ENCODE measurements at places on chromosomes 1 and 21. TPM values are rescaled to one million over a fixed set of nuclear protein-coding genes. Genes with fewer than 3 reads are reported as not detected.

DNA sequence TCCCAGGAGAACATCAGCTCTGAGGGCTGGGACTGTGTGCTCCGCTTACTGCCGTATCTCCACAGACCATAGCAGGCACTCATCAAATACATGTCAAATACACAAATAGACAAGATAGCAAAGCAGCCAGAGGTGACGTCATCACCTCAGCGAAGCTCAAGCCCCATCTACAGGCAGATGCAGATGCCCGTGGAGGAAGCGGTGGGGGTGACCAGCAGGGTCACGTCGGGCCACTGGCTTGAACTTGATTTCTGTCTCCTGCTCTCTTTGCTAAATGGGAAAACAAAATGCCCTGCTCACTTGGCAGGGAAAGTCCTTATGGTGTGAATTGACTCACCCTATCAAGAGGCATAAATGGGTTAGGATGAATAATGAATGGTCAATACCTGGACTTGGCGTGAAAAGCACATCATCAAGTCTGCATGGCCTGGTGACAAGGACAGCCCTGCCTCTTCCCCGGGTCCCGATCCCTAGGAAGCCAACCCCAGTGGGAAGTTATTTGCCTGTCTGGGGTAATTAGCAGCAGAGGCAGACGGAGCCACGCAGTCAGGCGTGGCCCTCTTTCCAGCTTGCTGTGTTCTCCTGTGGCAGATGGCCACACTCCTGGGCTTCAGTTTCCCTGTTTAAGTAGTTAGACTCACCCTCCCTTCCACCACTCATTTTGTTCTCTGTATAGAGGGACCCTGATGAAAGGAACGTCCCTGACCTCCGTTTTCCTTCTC lies 536.0 kb downstream of the NPHP4 start:
- H3K27ac ChIP-seq, result no peak overlapping the region
- peaks cover 2% of the 10 kb centered on the region for H3K27me3 ChIP-seq
- H3K4me1 ChIP-seq, result no peaks in the 10 kb centered on the region
- no peak overlapping the region for H3K4me3 ChIP-seq
- no peaks in the 10 kb centered on the region for H3K36me3 ChIP-seq
- no peak for DNase-seq

Gene GOLT1A
- not detected for total RNA-seq

Gene CRYBG2
- 1.9 TPM for total RNA-seq

GRCh38 chr1:54428837-54429518 lies 22.8 kb upstream of the SSBP3 start:
- no peak for DNase-seq
- H3K27ac ChIP-seq, result no peak overlapping the region
- no peaks in the 10 kb centered on the region for H3K36me3 ChIP-seq
- H3K4me1 ChIP-seq, result no peaks in the 10 kb centered on the region

GRCh38 chr1:157819896-157820295 lies at the start of gene FCRL1:
FCRL1 (minus strand) TSS chr1:157820120; CDS start chr1:157820037, 83 bp downstream.
- no peaks in the 10 kb centered on the region for H3K36me3 ChIP-seq
- H3K27me3 ChIP-seq, result peaks cover 10% of the 10 kb centered on the region
- H3K27ac ChIP-seq, result no peak within 1 kb of the TSS
- H3K4me1 ChIP-seq, result no peaks in the 10 kb centered on the region
- H3K4me3 ChIP-seq, result no peak within 1 kb of the TSS

Gene SLC30A1
- 8.2 TPM for total RNA-seq

DNA sequence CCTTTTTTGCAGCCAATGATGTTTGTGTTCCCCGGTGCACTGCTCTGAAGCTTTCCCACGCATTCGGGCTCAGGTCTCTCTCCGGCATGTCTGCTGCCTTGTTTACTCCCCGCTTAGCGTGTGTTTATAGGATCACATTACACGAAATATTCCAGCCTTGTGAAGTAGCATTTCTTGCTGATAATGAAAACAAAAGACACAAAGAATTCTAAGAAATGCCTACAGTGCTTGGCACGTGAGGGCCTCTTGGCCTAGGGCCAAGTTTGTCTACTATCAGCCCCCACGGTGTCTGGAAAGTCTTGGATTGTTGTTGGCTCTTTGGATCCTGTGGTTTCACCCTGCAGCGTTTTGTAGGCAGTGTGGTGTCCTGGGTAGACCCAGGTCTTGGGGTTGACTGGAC lies 11.2 kb upstream of the GSTM4 start:
- peaks cover 12% of the 10 kb centered on the region for H3K27me3 ChIP-seq
- H3K4me3 ChIP-seq, result no peak overlapping the region
- H3K4me1 ChIP-seq, result peaks cover 25% of the 10 kb centered on the region
- DNase-seq, result no peak

Gene TENT5C
- total RNA-seq, result 64.5 TPM

Gene OR10Z1
- not detected for total RNA-seq

DNA sequence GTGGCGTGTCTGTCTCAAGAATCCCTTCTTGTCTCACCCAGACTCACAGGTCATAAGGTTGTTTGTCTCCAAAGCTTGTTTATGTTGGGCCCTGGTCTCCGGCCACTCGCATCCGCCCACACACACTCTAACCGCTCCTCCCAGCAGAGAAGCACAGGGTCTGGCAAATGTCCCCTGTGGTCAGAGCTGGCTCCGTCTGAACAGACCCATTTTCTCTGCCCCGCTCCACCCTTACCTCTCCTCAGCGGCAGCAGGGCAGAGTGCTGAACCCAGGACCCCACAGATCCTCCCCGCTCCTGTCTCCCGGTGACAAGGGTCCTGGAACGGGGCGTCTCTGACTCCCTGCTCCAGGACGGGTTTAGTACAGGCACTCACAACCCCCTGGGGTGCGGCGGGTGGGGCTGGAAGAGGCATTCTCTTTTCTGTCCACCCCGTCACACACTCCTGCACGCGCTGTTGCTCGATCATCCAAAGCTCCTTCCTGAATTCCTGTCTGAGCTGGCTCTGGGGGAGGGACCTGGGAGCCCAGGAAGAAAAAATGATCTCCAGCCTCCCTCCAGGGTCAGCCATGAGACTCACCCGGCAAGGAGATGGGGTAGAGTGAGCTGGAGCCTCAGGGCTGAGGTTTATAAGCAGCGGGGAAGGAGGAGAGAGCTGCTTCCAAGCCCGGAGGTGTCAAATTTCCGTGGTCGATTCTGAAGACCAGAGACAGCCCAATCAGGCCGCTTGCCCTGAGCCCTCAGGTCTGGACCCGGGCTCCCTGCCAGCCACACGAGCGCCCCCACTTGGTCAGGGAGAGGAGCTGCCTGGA lies at the start of gene S100A13:
TSS of gene S100A13 (minus strand) at position 602 of the 811 bp plus-strand sequence. CDS start 1,033 bp downstream, outside the sequence.
- H3K4me1 ChIP-seq, result peaks cover 8% of the 10 kb centered on the region
- H3K27me3 ChIP-seq, result no peaks in the 10 kb centered on the region
- DNase-seq, result no peak
- H3K27ac ChIP-seq, result no peak within 1 kb of the TSS
- no peak within 1 kb of the TSS for H3K4me3 ChIP-seq

Gene PALMD
- not detected for total RNA-seq

Gene HTR6
- not detected for total RNA-seq

DNA sequence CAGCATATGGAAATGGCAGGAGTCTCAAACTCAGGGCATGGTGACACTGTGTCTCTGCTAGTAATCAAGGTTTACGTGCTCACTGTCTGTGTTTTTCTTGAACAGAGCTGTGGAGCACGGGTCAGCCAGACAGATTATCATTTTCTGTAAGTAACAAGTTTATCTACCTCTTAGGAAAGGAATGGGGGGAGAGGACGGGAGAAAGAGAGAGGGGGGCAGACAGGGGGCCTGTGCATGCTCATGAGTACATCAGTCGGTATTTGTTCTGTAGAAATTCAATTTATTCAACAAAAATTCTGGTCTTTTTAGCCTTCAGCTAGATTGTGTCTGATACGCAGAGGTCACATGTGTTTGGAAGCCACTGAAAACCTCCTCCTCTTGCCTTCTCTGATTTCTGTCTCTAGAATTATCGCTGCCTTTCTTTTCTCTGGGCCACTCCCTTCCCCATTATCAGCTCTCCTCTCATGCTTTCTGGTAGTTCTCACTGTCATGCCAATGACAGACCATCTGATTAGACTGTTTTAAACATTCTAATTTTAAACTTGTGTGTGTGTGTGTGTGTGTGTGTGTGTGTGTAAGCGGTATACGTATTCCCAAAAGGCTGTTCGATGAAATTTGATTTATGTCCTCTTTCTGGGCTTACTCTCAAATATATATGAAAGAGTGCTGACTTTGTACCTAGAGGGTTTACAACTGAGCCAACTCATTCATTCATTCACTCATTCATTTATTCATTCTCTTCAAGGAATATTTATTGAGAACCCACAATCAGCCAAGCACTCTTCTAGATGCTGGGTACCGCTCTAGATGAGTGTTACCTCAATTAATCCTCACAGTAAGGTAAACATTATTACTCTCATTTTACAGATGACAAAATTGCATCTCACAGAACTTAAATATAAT lies 636.9 kb downstream of the KIF26B start:
- no peaks in the 10 kb centered on the region for H3K27me3 ChIP-seq
- H3K4me1 ChIP-seq, result no peaks in the 10 kb centered on the region
- no peaks in the 10 kb centered on the region for H3K36me3 ChIP-seq
- no peak overlapping the region for H3K27ac ChIP-seq
- DNase-seq, result no peak

DNA sequence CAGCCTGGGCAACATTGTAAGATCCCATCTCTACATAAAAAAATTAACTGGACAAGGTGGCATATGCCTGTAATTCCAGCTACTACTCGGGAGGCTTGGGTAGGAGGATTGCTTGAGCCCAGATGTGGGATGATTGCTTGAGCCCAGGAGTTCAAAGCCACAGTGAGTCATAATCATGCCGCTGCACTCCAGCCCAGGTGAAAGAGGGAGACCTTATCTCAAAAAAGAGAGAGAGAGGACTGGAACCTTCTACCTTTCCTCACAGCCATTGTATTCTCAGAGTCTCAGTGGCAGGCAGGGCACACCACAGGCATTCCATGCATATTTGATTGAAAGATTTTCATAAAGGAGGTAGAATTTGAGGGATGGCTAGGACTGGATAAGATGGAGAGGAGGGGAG lies 78.4 kb downstream of the KIF14 start:
- DNase-seq, result no peak
- no peaks in the 10 kb centered on the region for H3K36me3 ChIP-seq
- H3K27me3 ChIP-seq, result peaks cover 17% of the 10 kb centered on the region
- no peak overlapping the region for H3K27ac ChIP-seq

Gene HMGN1
- total RNA-seq, result 340 TPM

- H3K27ac ChIP-seq, result no peak overlapping the region
- no peaks in the 10 kb centered on the region for H3K4me1 ChIP-seq
- peaks cover 12% of the 10 kb centered on the region for H3K36me3 ChIP-seq
- no peaks in the 10 kb centered on the region for H3K27me3 ChIP-seq
These were observed 17.4 kb upstream of the RNF223 start for GRCh38 chr1:1091344-1092148.

DNA sequence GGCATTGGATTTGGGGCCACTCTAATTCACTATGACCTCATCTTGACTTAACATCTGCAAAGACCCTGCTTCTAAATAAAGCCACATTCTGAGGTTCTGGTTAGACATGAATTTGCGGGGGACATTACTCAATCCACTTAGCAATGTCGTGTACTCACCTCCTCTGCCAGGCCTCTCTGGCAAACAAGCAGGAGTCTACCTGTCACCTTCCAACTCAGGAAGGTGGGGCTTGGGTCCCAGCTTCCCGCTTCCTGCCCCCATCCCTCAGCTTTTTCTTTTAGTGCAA lies 177.8 kb downstream of the PSMG1 start:
- H3K4me3 ChIP-seq, result no peak overlapping the region
- no peaks in the 10 kb centered on the region for H3K27me3 ChIP-seq
- peaks cover 23% of the 10 kb centered on the region for H3K4me1 ChIP-seq
- DNase-seq, result no peak
- H3K36me3 ChIP-seq, result no peaks in the 10 kb centered on the region
- H3K27ac ChIP-seq, result no peak overlapping the region

- H3K4me1 ChIP-seq, result no peaks in the 10 kb centered on the region
- no peak overlapping the region for H3K4me3 ChIP-seq
- DNase-seq, result no peak
- H3K36me3 ChIP-seq, result peaks cover 16% of the 10 kb centered on the region
These were observed 973 bp downstream of the KRTAP10-11 start for GRCh38 chr21:44647222-44647552.

- H3K27me3 ChIP-seq, result no peaks in the 10 kb centered on the region
- H3K4me3 ChIP-seq, result no peak overlapping the region
- no peaks in the 10 kb centered on the region for H3K4me1 ChIP-seq
- H3K27ac ChIP-seq, result no peak overlapping the region
- peaks cover 16% of the 10 kb centered on the region for H3K36me3 ChIP-seq
These were observed 145.0 kb upstream of the SGIP1 start for GRCh38 chr1:66388913-66389312.

Gene PRAMEF11
- not detected for total RNA-seq

GRCh38 chr1:177069490-177069889 lies 95.0 kb downstream of the ASTN1 start:
- DNase-seq, result no peak
- H3K4me3 ChIP-seq, result no peak overlapping the region
- no peak overlapping the region for H3K27ac ChIP-seq

DNA sequence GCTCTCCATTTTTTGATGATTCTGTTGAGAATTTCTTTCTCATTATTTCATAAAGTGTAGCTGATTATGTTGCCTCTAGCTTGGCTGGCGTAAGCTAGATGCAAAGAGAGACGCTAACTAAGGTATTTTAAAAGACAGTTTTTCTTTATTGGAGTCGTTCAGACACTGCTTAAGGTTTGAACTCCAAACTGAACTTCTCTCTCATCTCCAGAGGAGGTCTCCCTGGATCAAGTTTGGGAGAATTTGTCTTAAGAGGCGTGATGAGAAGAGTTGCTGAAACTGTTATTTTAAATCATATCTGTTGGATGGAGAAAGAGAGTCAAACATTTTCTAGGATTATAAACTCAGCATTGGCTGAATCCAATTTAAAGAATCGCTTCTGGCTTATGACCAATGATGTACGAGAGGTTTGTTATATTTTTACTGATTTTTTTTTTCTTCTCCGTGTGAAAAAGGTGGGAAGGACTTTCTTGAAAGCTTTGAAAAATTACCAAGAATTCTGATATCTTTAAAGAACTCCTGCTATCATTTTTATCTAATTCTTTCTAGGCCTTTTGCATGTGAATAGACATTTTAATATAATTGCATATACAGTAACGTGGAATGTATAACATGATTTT lies 34.0 kb downstream of the MAP3K7CL start:
- no peak for DNase-seq
- no peak overlapping the region for H3K4me3 ChIP-seq
- peaks cover 9% of the 10 kb centered on the region for H3K36me3 ChIP-seq
- H3K27me3 ChIP-seq, result no peaks in the 10 kb centered on the region
- peaks cover 11% of the 10 kb centered on the region for H3K4me1 ChIP-seq

Gene NID1
- total RNA-seq, result 0.45 TPM

- H3K27ac ChIP-seq, result no peak overlapping the region
- no peak for DNase-seq
- peaks cover 14% of the 10 kb centered on the region for H3K27me3 ChIP-seq
- no peaks in the 10 kb centered on the region for H3K4me1 ChIP-seq
These were observed 203.7 kb downstream of the S1PR1 start for GRCh38 chr1:101440485-101440884.

DNA sequence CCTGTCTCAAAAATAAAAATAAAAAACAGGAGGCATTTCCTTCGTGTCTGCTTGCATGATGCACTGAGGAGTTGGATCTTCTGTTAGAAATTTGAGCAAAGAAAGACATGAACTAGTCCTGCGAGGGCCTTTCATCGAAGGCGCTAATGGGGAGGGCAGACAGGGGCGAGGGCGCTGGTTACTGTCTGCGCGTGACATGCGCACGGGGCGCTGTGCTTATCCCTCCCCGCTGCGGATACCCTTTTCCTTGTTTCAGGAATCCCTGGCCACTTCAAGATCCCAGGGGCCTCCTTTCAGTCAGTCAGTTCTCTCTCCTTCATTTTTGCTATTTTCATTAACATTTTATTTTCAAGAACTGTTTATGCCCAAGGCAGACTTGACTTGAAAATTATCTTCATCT lies 545.8 kb downstream of the KIF26B start:
- no peak for DNase-seq
- H3K36me3 ChIP-seq, result no peaks in the 10 kb centered on the region
- no peaks in the 10 kb centered on the region for H3K4me1 ChIP-seq
- H3K27me3 ChIP-seq, result no peaks in the 10 kb centered on the region
- H3K4me3 ChIP-seq, result no peak overlapping the region
- no peak overlapping the region for H3K27ac ChIP-seq
